Activated CD8-positive, alpha-beta memory T cell treated with anti-CD3 and anti-CD28 coated beads for 1 hour (primary cell): ENCODE measurements at places on chromosomes 7 and 10.
A peak's percentile ranks its signal among the peaks of the same experiment; 100 is the strongest.

DNA sequence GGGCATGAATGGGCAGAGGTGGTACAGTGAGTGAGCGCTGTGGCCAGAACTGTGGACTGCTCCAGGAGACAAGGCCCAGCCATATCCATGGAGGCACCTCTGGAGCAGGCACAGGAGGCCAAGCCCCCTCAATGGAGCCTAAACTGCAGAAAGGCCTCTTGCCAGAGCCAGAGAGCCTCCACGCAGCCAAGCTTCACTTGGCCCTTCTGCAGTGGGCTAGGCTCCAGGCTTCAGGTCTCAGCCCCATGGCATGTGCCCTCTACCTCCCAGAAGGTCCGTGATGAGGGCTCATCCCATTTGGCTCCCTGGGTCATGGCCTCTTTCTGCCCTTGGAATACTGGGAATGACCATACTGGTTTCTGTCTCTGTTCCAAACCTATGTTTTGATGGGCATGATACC is 8.9 kb downstream of the PDE1C start:
- DNase-seq = no peak

- no peak for DNase-seq
These were observed 27.7 kb downstream of the ARHGAP22 start for GRCh38 chr10:48577158-48577557.

DNA sequence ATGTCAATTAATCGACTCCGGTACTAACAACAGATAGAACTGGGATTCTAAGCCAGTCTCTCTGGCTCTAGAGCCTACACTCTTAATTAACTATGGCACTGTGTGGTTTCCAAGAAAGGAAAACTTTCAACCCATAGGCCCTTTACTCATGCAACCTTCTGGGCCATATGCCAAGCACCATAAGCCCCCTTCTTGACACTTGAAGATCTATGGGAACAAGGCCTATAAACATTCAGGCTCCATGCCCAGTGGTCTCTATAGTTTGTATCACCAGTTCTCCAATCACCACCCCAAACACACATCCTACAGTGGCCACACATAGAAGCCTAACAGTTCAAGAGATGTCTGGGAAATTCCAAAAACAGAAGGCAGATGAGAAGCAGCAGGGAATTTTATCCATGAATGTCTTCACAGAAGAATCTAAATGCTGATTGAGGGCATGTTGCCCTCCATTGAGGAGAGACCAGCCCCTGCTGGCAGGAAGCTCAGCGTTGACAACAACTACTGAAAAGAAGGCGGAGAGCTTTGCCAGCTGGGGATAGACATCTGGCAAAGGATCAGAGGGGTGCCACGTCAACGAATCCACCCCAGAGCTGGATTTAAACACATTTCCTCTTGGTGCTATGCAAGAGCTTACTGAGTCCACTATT is 64.4 kb downstream of the GRM3 start:
- DNase-seq = no peak

DNA sequence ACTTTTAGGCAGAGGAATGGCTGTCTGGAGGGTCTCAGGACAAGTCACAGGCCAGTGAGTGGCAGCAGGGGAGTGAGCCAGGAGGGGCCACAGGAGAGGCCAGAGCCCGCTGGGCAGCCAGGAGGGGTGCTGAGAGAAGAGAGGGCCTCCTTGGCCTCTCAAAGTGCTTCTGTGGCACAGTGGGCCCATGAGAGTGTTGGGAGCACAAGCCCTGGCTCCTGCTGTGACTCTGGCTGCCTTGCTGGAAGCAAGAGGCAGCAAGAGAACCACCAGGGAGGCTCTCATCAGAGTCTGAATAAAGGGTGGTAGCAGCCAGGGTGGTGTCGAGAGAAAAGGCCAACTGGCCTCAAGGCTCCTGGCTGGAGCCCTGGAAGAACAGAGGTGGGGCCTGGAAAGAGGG is 91.1 kb downstream of the VOPP1 start:
- DNase-seq = no peak

DNA sequence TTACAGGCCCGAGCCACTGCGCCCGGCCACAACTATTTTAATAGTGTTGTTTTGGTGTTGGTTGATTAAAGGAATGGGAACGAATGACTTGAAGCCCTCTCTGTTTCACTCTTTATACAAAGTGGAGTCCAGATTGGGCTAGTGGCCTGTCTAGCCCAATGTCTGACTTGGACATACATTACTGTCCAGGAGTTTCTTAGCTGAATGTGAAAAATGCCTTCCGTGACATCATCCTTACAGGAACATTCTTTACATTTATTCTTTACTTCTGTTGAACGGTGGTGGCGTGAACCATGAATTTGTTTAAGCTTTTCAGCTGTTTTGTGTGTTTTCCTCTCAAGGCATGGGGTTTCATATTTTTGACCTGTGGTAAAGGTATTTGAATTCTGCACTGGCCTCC is 67.9 kb downstream of the DAGLB start:
- no peak for DNase-seq

DNA sequence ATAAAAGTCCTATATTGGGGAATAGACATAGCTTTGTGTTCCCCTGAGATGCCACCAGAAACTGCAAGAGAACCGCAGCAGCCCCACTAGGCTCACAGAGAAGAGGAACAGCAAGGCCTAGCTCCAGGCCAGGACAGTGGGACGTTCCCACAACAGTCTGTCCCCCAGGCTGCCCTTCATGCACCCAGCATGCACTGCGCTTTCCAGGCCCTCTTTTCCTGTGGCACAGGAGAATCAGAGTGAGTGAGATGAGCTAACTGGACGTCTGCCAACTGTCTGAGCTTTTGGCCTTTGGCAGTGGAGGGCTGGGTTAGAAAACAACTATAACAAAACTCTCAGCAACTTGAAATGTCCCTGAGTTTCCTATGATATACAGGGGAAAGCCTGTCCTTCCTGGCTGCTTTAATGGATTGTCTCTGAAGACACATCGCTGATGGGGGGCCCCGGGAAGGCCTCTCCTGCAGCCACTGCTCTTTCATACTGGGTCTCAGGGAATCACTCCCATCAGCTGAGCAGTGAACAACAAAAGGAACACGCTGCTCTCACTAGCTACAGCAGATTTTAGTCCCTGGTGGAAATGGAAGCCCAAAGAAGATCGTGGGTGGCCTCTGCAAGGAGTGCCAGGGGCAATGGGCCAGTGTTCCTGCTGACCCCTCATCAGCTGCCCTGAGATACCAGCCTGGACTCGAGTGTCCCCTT is 53.5 kb downstream of the PODXL start:
- no peak for DNase-seq

DNA sequence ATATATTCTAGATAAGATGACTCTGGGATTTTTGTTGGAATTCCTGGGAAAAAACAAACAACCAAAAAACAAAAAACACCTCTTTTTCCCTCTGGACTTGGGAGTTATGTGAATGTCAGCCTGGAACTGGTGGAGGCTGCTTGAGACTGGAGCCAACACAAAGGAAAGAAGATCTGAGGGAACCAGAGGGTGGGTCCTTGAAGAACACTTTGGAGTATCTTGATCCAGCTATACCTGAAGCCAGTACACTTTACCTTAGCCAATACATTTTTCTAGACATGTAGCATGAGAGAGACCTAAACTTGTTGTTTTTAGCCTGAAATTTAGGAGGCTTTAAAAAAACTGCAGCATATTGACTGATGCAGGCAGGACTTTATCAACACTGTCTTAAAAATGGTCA is 5.9 kb upstream of the LAMB1 start:
- no peak for DNase-seq

- no peak for DNase-seq
These were observed 98.8 kb upstream of the BMPER start for GRCh38 chr7:33806298-33807154.

- no peak for DNase-seq
These were observed 205.3 kb upstream of the GALNT17 start for GRCh38 chr7:70926666-70927065.

GRCh38 chr7:64998865-64999164 is 7.7 kb downstream of the ERV3-1 start:
- no peak for DNase-seq

DNA sequence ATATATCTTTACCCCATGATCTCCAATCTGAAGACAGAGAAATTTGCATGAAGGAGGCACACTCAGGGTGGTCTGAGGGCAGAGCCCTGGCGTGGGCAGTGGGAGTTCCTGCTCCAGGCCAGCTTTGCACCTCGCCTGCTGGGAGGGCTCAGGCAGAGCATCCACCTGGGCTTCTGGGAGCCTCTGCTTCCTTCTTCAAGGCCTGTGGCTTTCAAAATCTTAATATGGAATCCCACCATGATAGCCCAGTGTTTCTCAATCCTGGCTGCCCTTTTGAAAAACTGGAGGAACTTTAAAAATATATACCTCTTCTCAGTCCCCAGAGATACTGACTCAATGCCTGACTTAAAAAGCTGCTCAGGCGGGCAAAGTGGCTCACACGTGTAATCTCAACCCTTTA is 36.7 kb upstream of the PSAP start:
- DNase-seq = no peak

DNA sequence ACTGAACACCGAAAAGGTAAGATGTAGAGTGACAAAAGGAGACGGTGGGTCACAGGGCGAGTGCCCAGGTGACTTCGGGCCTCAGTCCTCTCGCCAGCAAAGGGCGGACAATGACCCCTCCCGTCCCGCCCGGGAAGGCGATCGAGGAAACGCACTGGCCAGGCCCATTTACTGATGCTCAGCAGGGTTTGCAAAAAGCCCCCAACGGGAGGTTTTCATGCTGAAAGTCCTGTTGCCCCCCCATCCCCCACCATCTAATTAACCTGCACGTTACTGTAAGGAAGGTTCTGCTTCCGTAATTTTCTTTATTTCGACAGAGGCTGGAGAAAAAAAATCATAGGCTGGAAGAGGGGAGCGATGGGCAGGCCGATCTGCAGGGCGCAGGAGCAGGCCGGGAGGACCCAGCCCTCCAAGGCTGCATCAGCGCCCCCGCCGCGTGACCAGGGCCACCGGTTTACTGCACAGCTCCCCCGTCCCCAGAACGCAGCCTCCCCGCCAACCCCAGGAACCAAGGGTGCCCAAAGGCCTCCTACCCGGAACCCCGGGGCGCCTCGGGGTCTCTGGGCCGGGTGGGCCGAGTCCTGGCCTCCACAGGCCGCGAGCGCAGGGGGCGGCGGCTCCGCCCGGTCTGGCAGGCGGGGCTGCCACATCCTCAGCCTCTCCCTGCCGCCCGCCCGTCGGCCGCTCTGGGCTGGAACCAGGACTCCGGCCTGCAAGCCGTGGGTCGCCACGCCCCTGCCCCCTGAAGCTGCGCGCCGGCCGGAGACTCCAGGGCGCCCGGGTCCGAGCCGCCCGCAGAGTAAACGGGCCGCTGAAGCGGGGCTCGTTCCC is 613 bp downstream of the OAT start:
- peak; percentile 34 for DNase-seq

DNA sequence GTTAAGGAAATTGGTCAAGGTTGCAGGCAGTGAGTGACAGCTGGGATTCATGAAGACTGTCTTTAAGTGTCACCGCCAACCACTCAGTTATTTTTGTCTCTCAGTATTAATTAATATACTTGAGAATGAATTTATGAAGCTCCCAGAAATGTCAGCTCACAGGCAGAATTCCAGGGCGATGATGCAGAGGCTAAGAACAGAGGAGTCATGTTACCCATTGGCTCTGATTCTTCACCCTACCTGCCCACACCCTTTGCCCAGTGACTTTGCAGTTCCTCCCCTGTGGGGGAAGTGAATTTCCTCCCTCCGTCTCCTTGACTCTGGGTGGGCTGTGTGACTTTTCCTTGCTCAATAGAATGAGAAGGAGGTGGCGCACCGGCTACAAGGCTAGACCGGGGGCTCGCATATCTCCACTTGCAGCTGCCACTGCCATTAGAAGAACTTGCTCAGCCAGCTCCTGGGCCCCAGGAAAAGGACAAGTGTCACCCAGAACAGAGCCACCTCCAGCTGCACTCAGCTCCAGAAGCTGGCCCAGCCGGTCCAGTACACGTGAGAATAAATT is 157.1 kb upstream of the PRKCQ start:
- no peak for DNase-seq
